ENCODE measurements at places on chromosomes 12 and 14.
A peak's percentile ranks its signal among the peaks of the same experiment; 100 is the strongest.

- no peak for DNase-seq
Observed at GRCh38 chr12:62164036-62164435, 96.2 kb upstream of the USP15 start.

GRCh38 chr12:108265505-108265904 is 73.6 kb downstream of the CMKLR1 start:
- no peak for DNase-seq

GRCh38 chr12:89345830-89346740 is 6.2 kb downstream of the DUSP6 start:
- DNase-seq, result peak; percentile 100

DNA sequence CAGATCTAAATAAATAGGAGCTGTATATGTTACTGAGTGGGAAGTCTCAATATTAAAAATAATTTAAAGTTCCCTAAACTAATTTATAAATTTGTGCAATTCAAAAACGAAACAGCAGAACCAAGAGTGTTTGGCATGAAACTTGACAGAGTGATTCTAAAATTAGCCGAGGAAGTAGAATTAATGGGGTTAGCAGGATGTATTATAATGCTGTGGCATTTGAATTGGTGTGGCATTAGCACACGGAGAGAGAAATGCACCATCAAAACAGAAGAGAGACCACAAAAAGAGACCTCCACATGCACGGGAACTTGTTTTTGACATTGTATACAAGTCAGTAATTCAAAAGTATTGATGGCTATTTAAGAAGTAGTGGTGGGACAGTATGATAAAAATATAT is 366.0 kb upstream of the RGS6 start:
- peak; percentile 37 for DNase-seq

- no peak for DNase-seq
Observed at GRCh38 chr12:52585946-52586345, 12.3 kb upstream of the KRT74 start.

DNA sequence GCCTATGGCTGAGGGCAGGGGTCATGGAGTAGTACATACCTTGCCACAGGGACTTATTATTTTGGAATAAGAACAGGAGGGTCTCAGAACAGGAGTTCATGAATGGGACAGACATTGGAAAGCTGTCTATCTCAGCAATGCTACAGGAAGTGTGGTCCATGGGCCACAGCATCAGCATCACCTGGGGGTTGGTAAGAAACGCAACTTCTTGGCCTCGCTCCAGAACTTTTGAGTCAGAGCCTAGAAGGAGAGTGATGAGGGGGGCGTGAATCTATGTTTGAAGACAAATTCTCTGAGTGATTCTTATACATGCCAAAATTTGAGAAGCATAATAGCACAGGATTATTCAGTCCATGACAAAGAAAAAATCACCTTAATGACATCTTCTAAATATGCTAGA is 156.6 kb downstream of the RPAP3 start:
- DNase-seq, result no peak

GRCh38 chr14:62800577-62800976 is 244.7 kb downstream of the KCNH5 start:
- DNase-seq, result no peak

- DNase-seq, result no peak
Observed at GRCh38 chr12:69042970-69043369, 110.0 kb upstream of the CPM start.

DNA sequence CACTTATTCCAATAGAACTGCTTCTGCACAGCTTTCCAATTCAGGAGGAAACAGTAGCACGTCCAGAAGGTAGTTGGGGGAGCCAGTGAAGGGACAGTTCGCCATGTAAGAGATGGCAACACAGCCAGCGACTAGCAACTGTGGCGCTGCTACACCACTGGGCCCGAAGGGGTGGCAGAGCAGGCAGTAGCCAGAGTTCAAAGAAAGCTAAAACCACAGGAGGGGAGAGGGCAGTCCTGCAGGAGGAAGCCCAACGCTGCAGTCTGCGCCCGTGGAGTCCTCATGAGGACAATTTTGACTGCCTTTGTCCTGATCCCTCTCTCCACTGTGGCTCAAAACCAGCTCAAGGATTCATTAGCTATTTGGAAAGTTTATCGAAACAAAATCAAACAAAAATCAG is 591.2 kb downstream of the VRK1 start:
- DNase-seq, result no peak

DNA sequence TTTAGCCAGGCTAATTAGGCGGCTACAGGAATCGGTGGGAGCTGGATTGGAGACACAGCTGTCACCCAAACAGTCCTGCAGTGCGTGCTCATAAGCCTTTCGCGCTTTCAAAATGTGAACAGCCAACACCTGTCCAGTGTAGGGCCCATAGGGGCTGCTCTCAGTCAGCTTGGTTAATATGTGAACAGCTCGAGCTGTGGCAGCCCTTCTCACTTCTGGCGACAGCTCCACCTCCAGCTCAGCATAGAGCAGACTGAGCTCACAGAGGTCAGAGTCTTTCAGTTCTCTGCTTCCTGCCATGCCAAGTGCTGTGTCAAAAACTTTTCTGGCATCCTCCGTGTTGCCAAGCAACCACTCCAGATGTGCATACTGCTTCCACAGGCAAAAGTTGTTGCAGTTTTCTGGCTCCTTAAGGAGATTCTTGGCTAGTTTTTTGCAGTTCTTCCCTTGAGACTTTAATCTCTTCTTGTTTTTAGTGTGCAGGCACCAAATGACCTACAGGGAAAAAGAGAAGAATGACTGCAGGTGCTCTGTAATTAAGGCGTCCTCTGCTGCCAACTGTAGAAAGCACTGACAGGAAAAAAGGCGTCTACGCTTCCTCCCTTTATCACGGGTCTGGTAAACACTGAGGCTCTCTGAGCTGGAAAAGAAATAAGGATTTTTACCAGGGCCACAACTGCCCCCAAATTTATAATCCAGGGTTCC is 32.5 kb downstream of the PSMC1 start:
- DNase-seq, result no peak

- DNase-seq, result no peak
Observed at GRCh38 chr12:56634242-56634836, 4.2 kb upstream of the BAZ2A start.

GRCh38 chr14:96616161-96616721 is 114.1 kb downstream of the PAPOLA start:
- no peak for DNase-seq

DNA sequence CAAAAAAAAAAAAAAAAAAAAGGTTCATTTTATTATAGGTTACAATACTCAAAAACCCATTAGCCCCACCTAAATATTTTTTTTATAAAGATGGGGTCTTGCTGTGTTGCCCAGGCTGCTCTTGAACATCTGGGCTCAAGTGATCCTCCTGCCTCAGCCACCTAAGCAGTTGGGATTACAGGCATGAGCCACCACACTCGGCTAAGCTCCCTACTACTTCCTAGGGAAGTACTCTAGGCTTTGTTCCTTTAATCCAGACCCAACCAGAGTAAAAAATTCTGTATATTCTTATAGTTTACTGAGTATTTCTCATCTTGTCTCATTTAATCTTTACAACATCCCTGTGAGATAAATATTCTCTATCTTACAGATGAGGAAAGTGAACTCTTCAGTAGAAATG is 50.7 kb downstream of the RBMS2 start:
- no peak for DNase-seq

- no peak for DNase-seq
Observed at GRCh38 chr12:95218150-95219133, 835 bp downstream of the VEZT start.

DNA sequence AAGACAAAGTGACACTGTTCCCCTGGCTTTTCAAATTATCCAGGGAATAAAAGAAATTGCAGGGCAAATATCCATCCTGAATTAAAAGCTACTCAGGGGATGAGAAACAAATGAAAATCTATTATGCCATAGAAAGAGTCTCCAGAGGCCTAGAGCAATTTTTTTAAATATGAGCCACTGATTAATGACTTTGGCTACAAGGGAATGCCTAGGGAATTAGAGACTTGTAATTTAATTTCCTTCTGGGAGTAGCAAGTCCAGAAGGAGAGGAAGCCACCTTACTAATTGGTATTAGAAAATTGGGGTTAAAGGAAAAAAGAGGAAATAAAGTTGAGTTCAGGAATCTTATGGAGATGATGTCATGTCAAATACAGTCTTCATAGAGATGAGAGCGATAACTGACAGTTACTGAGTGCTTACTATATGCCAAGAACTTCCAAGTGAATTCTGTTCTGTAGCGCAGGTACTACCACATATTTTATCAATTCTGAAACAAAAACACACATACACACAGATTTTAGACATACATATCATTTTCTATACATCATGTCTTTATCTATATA is 304.4 kb downstream of the DUSP6 start:
- no peak for DNase-seq
